Right atrium auricular region (tissue), 2 donors: ENCODE measurements at places on chromosomes 13 and 19. TPM values are rescaled to one million over a fixed set of nuclear protein-coding genes. Genes with fewer than 3 reads are reported as not detected.

The SHANK1 gene
- total RNA-seq: 1.8 TPM

The C19orf73 gene
- total RNA-seq: 3.1 TPM

The SBSN gene
- total RNA-seq: not detected

The C19orf85 gene
- not detected for total RNA-seq

- H3K27me3 ChIP-seq: no peaks in the 10 kb centered on the region
- DNase-seq: no peak
- peaks cover 5% of the 10 kb centered on the region for H3K36me3 ChIP-seq
- H3K4me1 ChIP-seq: no peaks in the 10 kb centered on the region
Measured at GRCh38 chr19:10005632-10006334, 4.5 kb downstream of the COL5A3 start.

GRCh38 chr19:37969695-37970094, 62.7 kb downstream of the SIPA1L3 start:
- no peak for DNase-seq
- H3K4me1 ChIP-seq: no peaks in the 10 kb centered on the region
- H3K36me3 ChIP-seq: no peaks in the 10 kb centered on the region
- no peaks in the 10 kb centered on the region for H3K27me3 ChIP-seq
- no peak overlapping the region for H3K4me3 ChIP-seq

DNA sequence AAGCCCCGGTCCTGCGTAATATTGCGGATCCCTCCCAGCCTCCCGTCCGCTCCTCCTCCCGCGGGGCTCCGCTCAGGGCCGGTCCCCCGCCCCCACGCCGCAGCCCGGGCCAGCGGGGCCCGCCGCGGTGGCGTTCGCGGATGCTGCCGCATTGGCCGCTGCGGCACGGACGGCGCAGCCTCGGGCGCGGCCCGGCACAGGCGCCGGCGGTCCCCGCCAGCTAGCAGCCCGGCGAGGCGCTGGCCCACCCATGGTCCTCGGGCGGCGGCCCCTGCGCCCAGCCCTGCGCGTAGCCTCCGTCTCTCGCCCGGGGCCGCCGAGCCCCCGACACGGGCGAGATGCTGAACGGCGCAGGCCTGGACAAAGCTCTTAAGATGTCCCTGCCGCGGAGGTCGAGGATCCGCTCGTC, at the start of gene ATP8A2:
Gene ATP8A2, plus strand, starts transcription at position 100 of the 409 bp plus-strand sequence. Its CDS starts 239 bp downstream, at position 339.
- H3K4me1 ChIP-seq: no peaks in the 10 kb centered on the region
- H3K36me3 ChIP-seq: no peaks in the 10 kb centered on the region
- peak within 1 kb of the TSS; percentile 39 for H3K4me3 ChIP-seq
- H3K27me3 ChIP-seq: no peaks in the 10 kb centered on the region

DNA sequence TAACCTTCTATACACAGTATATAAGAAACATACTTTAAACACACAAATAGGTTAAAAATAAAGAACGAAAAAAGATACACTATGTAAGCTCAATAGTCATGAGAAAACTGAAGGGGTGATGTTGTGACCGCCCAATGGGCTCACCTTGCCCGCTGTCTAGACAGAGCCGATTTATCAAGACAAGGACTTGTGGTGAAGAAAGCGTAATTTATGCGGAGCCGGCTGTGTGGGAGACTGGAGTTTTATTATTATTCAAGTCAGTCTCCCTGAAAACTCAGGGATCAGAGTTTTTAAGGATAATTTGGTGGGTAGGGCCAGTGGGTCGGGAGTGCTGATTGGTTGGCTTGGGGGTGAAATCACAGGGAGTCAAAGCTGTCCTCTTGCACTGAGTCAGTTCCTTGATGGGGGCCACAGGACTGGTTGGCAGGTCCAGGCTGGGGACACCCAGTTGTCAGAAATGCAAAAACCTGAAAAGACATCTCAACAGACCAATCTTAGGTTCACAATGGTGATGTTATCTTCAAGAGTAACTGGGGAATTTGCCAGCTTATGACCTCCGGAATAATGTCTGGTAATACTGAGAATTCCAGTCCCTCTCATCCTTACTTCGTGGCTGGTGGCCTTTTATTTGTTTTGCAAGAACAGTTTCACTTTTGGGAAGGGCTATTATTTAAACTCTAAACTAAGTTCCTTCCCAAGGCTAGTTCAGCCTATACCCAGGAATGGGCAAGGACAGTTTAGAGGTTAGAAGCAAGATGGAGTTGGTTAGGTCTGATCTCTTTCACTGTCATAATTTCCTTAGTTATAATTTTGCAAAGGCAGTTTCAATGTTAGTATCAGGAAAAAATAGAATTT, 96.6 kb downstream of the UBL3 start:
- H3K36me3 ChIP-seq: no peaks in the 10 kb centered on the region
- no peak for DNase-seq
- no peak overlapping the region for H3K4me3 ChIP-seq
- H3K27me3 ChIP-seq: no peaks in the 10 kb centered on the region

DNA sequence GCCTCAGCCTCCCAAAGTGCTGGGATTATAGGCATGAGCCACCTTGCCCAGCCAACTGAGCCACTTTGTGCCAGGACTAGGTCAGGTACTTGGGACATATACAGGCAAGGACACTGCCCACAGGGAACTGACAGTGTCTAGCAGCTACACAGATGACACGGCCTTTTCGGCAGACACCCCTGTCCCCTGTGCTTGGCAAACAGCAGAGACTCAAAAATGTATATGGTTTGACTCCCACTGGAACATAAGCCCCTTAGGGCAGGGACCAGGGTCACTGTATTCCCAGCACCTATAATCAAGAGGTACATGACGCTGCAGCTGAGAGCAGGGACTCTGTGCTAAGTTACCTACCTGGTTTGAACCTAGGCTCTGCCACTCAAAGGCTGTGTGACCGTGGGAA, 16.8 kb downstream of the ABCC4 start:
- no peak overlapping the region for H3K4me3 ChIP-seq
- H3K4me1 ChIP-seq: no peaks in the 10 kb centered on the region
- no peak overlapping the region for H3K27ac ChIP-seq
- H3K27me3 ChIP-seq: no peaks in the 10 kb centered on the region
- H3K36me3 ChIP-seq: no peaks in the 10 kb centered on the region
- no peak for DNase-seq

GRCh38 chr13:110914331-110915056, 375 bp downstream of the ANKRD10 start:
- H3K36me3 ChIP-seq: peaks cover 4% of the 10 kb centered on the region
- DNase-seq: peak; percentile 72
- H3K4me1 ChIP-seq: peaks cover 58% of the 10 kb centered on the region
- no peaks in the 10 kb centered on the region for H3K27me3 ChIP-seq

DNA sequence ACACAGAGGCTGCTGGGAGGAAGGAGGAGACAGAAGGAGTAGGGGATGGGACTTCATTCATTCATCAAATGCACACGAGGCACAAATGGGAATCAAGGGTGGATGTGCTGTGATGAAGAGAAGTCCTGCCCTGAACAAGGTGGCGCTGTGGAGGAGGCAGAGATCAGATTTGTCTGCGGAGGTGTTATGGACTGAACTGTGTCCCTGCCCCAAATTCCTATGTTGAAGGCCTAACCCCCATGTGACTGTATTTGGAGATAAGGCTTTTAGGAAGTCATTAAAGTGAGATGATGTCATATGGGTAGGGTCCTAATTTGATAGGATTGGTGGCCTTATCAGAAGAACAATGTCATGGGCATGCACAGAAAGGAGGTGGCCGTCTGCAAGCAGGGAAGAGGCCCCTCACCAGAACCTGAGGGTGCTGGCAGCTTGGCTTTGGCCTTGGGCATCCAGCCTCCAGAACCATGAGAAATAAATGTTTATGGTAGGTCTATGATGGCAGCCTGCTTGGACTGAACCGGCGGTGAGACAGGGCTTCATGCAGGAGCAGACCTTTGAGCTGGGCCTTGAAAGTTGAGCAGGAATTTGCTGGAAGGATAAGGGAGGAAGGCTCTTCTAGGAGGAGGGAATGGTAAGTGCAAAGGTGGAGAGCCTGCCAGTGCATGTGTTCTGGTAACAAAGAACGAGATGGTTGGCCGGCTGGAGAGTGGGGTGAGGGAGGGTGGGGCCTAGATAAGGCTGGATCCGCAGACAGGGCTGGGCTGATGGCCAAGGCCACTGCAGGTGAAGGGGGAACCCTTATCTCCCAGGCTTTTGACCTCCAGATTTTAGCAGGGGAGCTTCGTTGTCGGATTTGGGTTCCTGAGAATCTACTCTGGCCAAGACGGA, 2.7 kb upstream of the CEBPA start:
- no peaks in the 10 kb centered on the region for H3K27me3 ChIP-seq
- H3K4me1 ChIP-seq: peaks cover 33% of the 10 kb centered on the region
- no peak overlapping the region for H3K27ac ChIP-seq
- DNase-seq: no peak
- H3K36me3 ChIP-seq: no peaks in the 10 kb centered on the region

DNA sequence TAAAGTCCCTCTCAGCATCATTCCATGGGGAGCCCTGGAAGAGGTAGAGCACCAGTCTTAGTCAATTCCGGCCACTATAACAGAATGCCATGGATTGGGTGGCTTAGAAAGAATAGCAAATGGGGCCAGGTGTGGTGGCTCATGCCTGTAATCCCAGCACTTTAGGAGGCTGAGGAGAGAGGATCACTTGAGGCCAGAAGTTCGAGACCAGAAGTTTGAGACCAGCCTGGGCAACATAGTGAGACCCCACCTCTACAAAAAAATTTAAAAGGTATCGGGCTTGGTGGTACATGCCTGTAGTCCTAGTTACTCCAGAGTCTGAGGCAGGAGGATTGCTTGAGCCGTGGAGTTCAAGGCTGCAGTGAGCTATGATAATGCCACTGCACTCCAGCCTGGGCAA, 25.0 kb upstream of the SIN3B start:
- no peaks in the 10 kb centered on the region for H3K27me3 ChIP-seq
- no peaks in the 10 kb centered on the region for H3K4me1 ChIP-seq
- H3K4me3 ChIP-seq: no peak overlapping the region
- H3K27ac ChIP-seq: no peak overlapping the region

DNA sequence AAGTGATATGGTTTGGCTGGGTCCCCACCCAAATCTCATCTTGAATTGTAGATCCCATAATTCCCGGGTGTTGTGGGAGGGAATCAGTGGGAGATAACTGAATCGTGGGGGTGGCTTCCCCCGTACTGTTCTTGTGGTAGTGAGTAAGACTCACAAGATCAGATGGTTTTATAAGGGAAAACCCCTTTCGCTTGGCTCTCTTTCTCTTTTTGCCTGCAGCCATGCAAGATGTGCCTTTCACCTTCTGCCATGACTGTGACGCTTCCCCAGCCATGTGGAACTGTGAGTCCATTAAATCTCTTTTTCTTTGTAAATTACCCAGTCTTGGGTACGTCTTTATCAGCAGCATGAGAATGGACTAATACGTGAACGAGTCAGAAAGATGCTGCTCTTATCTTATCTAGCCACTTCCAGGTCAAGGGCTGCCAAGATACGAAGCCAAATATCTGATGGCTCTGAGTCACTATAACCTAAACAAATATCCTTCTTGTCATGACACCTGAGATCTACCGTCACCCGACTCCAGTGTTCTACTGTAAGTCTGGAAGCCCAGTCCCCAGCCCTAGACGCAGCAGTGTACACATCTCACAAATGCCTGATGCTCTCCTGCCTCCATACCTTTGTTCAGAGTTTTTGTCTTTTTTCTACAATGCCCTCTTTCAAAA, 45.9 kb downstream of the SLC15A1 start:
- no peak for DNase-seq
- H3K4me1 ChIP-seq: no peaks in the 10 kb centered on the region
- H3K27me3 ChIP-seq: no peaks in the 10 kb centered on the region
- no peak overlapping the region for H3K4me3 ChIP-seq
- H3K36me3 ChIP-seq: no peaks in the 10 kb centered on the region

DNA sequence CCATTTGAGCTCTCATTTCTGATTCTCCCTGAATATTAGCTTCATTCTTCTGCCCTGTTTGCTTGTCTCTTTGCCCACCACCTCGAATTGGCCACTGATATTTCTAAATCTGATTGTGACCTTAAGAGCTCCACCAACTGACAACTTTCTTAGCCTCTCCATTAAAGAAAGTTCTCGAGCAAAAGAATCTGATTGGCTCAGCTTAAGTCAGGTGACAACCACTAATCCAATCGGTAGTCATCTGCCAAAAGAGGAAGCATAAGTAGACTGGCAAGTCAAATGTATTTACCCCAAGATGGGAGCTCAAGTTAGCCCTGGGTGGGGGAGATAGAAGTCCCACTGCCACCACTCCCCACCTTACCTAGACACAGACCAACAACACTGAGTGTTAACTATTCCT, 41.5 kb downstream of the NOTCH3 start:
- no peak overlapping the region for H3K27ac ChIP-seq
- no peaks in the 10 kb centered on the region for H3K4me1 ChIP-seq
- no peak overlapping the region for H3K4me3 ChIP-seq

DNA sequence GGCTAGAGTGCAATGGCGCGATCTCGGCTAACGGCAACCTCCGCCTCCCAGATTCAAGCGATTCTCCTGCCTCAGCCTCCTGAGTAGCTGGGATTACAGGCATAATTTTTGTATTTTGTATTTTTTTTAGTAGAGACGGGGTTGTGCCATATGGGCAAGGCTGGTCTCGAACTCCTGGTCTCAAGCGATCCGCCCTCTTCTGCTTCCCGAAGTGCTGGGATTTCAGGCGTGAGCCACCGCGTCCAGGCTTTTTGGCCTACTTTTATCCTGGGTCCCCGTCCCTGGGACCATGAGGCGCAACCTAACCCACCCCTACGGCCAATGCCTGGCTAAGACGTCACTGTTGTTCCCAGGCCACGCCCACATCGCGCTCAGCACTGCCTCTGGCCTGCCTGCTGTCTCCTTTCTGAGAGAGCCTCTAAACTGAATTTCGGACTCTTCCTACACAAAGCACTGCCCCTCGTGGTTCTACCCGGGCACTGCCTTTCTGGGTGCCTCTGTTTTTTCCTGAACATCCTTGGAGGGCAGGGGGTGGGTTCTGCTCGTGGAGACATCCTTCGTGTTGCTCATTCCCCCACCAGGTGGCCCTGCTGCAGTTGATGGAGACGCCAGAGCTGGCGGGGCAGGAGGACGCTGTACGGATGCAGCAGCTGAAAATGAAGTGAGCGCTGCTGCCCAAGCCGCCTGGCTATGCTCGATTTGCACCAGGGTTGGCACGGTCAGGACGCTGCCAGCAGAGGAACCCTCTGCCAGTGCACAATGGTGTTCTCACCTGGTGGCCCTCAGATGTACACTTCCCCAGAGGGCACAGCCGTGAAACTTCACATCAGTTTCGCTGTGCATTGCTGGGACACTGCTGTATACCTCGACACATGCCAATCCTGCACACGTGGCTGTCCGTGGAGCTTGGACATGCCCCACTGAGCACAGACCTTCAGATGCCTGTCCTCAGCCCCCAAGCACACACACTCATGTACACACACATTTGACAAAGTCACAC, 2.0 kb downstream of the REX1BD start:
- H3K4me1 ChIP-seq: peaks cover 38% of the 10 kb centered on the region
- DNase-seq: peak; percentile 66
- no peak overlapping the region for H3K27ac ChIP-seq
- H3K36me3 ChIP-seq: peaks cover 10% of the 10 kb centered on the region

- H3K27me3 ChIP-seq: no peaks in the 10 kb centered on the region
- no peak overlapping the region for H3K4me3 ChIP-seq
- no peaks in the 10 kb centered on the region for H3K36me3 ChIP-seq
- no peak overlapping the region for H3K27ac ChIP-seq
- no peak for DNase-seq
Measured at GRCh38 chr13:71814806-71815360, 52.1 kb downstream of the DACH1 start.
